ENCODE measurements at places on chromosomes 4 and X.

DNA sequence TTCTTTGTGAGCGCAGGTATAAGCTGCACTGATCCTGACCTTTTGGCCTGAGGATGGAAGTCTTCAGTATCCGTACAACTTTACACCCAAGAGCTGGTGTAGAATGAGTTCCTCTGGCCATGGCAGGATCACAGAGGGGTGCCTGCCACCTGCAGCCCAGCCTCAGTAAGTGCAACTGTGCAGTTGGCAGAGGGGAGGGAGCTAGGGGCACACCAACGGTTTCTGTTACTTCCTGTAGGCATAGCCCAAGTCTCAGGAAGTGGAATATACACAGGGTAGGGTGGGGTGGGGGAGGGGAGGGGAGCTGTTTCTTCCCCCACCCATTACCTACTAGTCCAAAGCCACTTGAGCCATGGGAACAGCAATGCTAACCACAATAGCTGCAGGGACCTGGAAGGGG is 85.4 kb upstream of the GBA3 start:
- DNase-seq, result peak; percentile 3

DNA sequence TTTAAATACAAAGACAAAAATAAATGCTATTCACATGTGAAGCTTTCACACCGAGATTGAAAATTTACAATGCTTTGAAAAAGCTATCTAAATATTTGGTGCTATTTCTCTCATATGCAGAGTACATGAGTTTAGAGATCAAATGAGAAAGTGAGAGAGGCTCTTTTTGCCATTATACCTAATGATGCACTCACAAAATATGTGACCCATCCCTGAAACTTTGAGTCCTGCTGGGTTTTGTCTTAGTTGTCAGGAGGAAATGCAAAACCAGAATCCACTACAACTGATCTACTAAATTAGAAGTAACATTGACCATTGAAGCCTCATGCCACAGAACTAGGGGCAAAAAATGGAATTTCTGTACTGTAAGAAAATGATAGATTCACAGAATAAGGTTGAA is 251.7 kb downstream of the MAPK10 start:
- DNase-seq, result no peak

DNA sequence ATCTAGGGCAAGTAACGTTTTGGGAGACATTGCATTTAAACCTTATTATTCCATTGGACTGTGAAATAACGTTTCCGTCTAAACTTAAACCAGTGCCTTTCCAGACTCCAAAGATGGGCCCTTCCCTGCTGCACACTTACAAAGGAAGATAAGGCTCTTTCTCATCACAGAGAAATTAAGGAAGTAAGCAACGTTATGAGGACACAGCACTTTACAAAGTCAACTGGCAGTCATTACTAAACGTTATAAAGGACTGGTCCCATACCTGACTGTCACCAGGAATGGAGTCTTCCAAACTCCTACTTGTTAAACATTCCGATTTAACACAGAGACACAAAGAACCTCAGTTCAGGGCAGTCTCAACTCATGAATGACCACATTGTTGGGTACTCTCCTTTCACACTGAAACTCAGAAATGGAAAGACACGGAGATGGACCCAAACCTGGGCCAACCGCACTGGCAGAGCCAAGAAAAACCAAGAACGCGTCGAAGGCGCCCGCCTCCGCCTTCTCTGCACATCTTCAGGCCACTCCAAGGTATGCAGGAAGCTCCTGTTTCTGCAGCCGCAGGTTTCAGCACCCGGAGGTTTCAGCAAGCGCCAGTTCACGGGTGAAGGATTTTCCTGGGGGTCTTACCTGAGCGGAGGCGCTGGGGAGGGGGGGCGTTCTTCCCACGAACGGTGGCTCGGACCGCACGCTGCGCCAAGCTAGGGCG is 670 bp downstream of the PAPSS1 start:
- DNase-seq, result peak; percentile 43

GRCh38 chr4:40202474-40202873 is 5.6 kb downstream of the RHOH start:
- DNase-seq, result no peak

DNA sequence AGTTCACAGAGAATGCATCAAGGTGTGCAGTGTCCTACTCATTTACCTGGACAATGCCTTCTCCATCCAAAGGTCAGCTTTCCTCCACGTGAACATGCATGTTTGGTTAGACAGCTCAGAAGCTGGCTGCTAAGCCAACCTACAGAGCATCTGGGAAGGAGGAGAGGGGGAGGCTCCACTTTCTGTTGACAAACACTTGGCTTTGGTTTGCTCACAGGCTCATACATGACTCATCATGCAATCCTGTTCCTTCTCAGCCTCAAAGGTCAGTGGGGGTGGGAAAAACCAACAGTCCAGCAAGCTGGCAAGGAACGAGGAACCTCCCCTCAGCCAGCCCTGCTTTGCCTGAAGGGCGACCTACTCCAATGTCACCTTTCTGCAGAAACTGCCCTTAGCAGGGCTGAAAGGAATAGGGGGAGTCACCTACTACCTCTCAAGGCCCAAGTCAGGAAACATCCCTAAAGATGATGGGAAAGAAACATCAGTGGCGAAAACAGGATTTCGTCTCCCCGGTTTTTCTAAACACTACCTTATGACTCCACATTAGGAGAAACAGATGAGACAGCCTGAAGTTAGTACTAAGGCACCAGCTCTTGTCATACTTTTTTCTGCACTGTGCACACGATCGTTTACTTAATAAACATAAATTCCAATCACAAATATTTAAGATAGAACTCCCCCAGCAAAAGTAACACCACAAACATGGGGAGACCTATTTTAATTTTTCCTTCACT is 37.9 kb downstream of the RELL1 start:
- DNase-seq, result no peak

DNA sequence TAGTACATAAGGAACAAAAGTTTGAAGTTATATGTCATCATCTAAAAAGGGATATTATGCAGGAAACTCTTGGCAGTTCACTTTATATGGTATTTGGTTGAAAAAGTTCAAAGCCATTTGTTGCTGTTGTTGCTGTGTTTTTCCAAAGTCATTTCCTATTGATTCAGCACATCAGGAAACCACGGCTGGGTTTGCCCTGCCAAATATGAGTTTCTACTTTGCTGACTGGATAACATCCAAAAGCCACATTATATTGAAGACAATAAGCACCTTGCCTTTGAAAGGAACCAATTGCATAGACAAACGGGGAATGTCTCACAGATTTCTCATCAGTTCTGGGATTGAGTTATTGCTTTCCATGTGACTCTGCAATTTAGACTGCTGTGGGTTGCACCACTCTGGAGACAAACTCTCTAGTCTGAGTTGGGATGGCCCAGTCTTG is 206.1 kb downstream of the SLC39A8 start:
- DNase-seq, result no peak

GRCh38 chrX:110924871-110925270 is 129.3 kb upstream of the CHRDL1 start:
- no peak for DNase-seq

- no peak for DNase-seq
These were observed 447.3 kb downstream of the C4orf33 start for GRCh38 chr4:129543299-129543698.

- DNase-seq, result no peak
These were observed 38.6 kb downstream of the ADGRA3 start for GRCh38 chr4:22477136-22477812.

DNA sequence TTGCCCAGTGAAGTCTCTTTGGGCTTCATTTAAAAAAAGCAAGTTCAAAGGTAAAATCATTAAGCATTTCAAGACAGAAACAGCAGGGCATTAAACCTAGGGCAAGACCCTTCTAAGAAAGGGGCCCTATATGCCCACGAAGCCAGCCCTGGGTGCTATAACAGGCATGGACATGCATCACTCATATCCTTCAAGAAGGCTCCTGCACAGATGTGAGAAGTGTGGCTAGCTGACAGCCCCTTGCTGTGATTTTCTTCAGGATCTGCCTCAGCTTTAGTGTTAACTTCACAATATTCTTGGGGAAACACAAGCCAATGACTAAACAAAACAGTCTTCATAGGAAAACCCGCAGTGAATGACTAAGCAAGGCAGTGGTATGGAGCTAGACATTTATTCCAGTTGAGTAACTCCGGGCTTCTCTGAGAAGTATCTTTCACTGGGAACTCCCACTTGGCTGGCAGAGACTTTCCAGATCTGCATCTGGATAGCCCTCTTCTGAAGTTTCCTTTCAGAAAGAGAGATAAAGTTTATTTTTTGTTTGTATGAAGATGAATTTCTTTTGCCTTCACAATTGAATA is 11.9 kb upstream of the MAOA start:
- DNase-seq, result no peak

GRCh38 chr4:149897783-149898182 is 82.1 kb upstream of the IQCM start:
- no peak for DNase-seq

- DNase-seq, result no peak
These were observed 14.6 kb upstream of the NKX3-2 start for GRCh38 chr4:13558881-13559280.

DNA sequence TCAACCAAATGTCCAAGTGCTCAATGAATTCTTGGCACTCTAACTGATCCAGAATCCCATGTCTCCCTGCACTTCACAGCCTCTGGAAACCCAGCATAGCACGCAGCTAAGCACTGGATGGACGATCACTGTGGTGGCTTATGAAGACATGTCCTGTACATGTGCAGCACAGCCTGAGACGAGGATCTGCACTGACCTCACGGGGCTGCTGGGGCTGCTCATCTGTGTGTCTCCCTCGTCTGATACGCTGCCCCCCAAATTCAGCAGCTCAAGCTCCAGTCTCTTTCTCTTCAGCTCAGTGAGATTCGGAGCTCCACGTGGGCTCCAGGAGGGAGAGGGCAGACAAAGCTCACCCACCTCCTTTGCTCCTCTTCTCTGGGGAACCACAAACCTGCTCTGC is 126.9 kb downstream of the CPZ start:
- DNase-seq, result no peak

GRCh38 chr4:183424109-183424744 is 20.2 kb upstream of the CDKN2AIP start:
- no peak for DNase-seq

GRCh38 chrX:107014936-107015335 is 14.9 kb upstream of the MORC4 start:
- no peak for DNase-seq

DNA sequence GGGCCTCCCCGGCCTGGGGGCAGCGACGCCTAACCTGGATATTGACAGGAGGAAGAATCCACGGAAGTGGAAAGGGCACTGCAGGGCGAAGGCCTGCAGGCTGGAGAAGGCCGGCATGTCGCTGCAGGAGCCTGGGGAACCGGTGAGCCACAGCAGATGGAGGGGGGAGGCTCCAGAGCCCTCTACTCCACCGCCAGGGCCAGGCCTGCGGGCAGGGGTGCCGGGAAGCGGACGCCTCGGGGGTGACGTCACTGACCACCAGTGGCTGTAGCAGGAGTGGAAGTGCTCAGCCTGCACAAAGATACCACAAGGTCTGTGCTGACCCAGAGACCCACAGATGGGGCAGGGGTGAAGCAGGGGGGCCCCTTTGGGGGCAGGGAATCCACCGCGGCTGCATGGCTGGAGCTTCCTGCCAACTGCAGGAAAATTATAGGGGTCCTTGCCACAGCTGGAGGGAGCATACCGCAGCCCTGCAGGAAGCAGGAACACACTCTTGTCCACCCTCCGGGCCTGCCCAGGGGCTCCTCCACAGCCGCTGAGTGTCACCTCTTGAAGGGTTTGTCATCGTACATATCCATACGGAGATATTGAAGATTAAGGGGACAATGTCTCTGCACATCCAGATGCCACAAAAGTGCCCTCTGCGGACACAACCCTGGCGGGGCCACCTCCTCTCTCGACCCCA is 7.6 kb upstream of the HTRA3 start:
- DNase-seq, result no peak

GRCh38 chr4:110667670-110668069 is 44.8 kb upstream of the PITX2 start:
- DNase-seq, result no peak

- DNase-seq, result no peak
These were observed 1199.7 kb upstream of the TENM3 start for GRCh38 chr4:181043486-181043885.

- DNase-seq, result no peak
These were observed 88.3 kb downstream of the TRAPPC11 start for GRCh38 chr4:183747380-183747779.
